Nephron progenitor cell (in vitro differentiated cells): ENCODE measurements at places on chromosomes 2 and 18.

GRCh38 chr2:127638361-127639110, 7.4 kb upstream of the GPR17 start:
- peaks cover 8% of the 10 kb centered on the region for H3K4me1 ChIP-seq
- peaks cover 7% of the 10 kb centered on the region for H3K27me3 ChIP-seq
- no peak for DNase-seq
- H3K36me3 ChIP-seq: no peaks in the 10 kb centered on the region
- H3K27ac ChIP-seq: no peak overlapping the region
- H3K4me3 ChIP-seq: no peak overlapping the region

GRCh38 chr2:206277503-206277902, 3.0 kb downstream of the ZDBF2 start:
- H3K4me3 ChIP-seq: peak overlapping the region; percentile 50
- H3K4me1 ChIP-seq: peaks cover 44% of the 10 kb centered on the region
- peaks cover 8% of the 10 kb centered on the region for H3K27me3 ChIP-seq
- DNase-seq: no peak
- peaks cover 26% of the 10 kb centered on the region for H3K36me3 ChIP-seq

- no peak overlapping the region for H3K27ac ChIP-seq
- peak; percentile 50 for DNase-seq
- H3K36me3 ChIP-seq: no peaks in the 10 kb centered on the region
- H3K4me3 ChIP-seq: no peak overlapping the region
- H3K27me3 ChIP-seq: peaks cover 7% of the 10 kb centered on the region
- peaks cover 46% of the 10 kb centered on the region for H3K4me1 ChIP-seq
Measured at GRCh38 chr18:45621061-45621511, 5.8 kb downstream of the SLC14A2 start.

GRCh38 chr2:38060236-38061018, 15.5 kb downstream of the CYP1B1 start:
- DNase-seq: no peak
- no peak overlapping the region for H3K27ac ChIP-seq
- peaks cover 20% of the 10 kb centered on the region for H3K4me1 ChIP-seq
- H3K4me3 ChIP-seq: no peak overlapping the region
- H3K27me3 ChIP-seq: peaks cover 9% of the 10 kb centered on the region
- no peaks in the 10 kb centered on the region for H3K36me3 ChIP-seq

- no peaks in the 10 kb centered on the region for H3K27me3 ChIP-seq
Measured at GRCh38 chr2:148546270-148546669, 98.3 kb upstream of the EPC2 start.

DNA sequence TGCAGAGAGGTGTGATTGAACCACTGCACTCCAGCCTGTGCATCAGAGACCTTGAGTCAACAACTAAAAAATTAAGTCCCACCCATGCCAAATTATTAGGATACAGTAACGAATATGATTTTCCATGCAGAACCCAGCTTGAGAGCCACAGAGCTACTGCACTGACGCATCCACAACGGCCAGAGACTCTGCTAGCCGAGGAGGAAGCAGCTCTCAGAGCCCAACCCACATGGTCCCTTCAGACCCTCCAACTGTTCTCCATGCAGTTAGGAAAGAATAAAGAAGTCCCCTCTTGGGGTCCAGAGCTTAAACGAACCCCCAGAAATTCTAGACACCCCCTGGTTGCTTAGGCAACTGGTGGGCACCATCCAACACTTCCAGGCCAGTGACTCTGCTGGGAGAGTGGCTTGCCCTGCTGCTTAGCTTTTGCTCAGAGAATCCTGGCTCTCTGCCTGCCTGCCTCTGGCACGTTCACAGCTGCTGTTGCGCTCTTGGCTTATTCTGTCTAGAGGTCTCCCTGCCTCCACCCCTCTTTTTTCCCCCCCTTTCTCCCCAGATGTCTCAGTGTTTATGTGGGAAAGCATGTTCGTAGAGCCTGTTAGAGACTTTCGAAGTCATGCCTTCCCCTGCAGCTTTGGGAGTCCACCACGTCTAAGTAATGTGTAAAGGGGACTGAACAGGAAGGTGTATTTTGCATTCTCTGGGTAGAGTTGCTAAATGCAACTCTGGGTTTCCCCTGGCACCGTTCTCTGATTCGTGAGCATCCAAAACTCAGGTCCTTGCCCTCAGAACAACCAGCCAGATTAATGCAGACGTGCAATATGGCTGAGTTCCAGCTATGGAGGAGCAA, 26.0 kb upstream of the SP3 start:
- no peaks in the 10 kb centered on the region for H3K36me3 ChIP-seq
- peaks cover 11% of the 10 kb centered on the region for H3K27me3 ChIP-seq
- no peak overlapping the region for H3K4me3 ChIP-seq
- peaks cover 6% of the 10 kb centered on the region for H3K4me1 ChIP-seq

DNA sequence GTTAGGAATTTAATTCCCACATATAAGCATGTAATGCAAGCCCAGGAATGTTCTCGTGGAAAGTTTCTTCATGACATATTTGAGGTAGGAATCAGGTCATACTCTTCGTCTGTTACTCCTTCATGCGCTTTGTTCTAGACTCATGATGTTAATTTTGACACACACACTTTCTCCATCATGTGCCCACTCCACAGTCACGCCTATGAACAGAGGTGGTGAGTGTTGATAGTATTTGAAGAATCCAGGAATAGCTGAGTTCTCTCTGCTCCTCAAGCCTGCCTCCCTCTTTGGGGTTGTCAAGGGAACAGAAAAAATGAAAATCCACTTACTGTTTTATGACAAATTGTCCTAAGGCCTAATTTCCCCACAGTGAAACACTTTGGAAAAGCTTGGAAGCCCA, 117.3 kb upstream of the SERPINE2 start:
- peaks cover 2% of the 10 kb centered on the region for H3K4me1 ChIP-seq
- H3K27me3 ChIP-seq: peaks cover 3% of the 10 kb centered on the region
- DNase-seq: no peak
- no peak overlapping the region for H3K4me3 ChIP-seq
- no peaks in the 10 kb centered on the region for H3K36me3 ChIP-seq

DNA sequence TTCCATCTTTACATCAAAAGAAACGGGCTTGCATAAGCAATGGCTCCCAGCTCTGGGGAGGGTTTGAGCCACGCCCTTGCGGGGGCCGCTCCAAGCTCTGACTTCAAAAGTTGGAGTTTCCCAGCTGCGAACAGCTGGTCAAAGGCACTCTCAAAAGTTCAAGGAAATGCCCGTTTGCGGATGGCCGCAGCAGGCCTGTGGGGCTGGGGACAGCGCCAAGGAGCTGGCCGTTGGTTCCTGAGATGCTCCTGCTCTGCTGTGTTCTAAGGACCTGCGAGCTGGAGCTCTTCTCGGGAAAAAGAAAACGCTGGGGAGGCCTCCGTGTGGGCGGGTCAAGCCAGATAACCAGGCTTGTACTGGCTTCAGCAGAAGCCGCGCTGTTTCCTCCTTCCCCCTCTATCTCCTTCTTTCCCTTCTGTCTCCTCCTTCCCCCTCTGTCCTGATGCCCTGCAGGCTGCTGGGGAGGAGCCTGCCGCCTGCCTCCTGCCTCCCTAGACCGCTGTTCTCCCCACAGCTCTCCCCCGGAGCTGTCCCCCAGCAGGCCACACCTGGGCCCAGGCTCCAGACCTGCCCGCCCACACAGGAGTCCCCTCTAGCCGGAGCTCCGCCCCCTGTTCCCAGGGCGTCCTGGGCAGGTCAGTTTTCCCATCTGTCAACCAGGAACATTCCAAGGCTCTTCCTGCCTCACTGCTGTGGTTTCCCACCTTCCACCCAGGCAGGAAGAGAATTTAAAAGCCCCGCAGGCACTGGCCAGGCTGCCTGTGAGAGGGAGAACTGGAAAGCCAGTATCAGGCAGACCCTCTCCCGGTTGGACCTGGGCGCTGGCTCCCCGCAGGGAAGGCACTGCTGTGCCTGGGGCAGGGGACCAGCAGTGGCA, 14.1 kb downstream of the KLF11 start:
- H3K36me3 ChIP-seq: peaks cover 31% of the 10 kb centered on the region
- peak; percentile 69 for DNase-seq
- H3K27me3 ChIP-seq: no peaks in the 10 kb centered on the region
- H3K4me3 ChIP-seq: peak overlapping the region; percentile 78
- H3K4me1 ChIP-seq: peaks cover 66% of the 10 kb centered on the region

GRCh38 chr2:191813943-191814342, 32.9 kb downstream of the CAVIN2 start:
- no peak overlapping the region for H3K4me3 ChIP-seq
- no peaks in the 10 kb centered on the region for H3K27me3 ChIP-seq
- no peak for DNase-seq
- no peak overlapping the region for H3K27ac ChIP-seq
- no peaks in the 10 kb centered on the region for H3K36me3 ChIP-seq

DNA sequence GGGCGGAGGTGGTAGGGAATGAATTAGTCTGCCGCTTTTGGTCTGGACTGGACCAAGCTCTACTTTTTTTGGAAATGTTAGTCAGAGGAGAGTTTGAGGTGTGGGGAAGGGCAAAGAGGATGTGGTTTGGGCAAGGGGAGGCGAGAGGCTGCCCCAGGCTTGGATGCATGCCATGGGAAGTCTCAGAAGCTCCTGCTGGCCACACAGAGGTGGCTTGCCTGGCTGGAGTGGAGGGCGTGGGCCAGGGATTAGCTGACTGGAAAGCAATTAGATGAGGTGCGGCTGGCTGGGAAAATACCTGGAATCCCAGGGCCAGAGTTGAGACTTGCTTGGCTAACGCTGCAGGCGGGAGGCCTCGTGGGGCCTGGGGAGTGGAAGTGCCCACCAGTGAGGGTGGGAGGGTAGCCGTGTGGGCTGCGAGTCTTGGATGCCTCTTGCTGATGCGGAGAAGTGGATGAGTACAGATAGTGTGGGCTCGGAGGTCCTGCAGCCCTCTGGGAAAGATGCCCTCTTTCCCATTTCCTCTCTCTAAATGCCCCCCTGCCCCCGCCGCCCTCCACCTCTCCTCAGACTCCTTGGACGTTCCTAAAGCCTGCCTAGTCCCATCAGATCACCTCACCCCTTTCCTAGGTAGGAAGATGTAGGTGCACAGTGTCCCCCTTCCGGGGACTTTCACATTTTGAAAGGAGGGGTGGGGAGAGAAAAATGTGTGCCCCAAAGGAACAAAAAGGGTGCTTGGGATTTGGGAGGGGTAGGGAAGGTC, 117.6 kb downstream of the SMAD7 start:
- H3K27ac ChIP-seq: peak overlapping the region; percentile 83
- no peak for DNase-seq
- peaks cover 94% of the 10 kb centered on the region for H3K4me1 ChIP-seq

GRCh38 chr18:36283448-36283847, 14.1 kb upstream of the FHOD3 start:
- no peaks in the 10 kb centered on the region for H3K4me1 ChIP-seq
- H3K36me3 ChIP-seq: no peaks in the 10 kb centered on the region
- peaks cover 23% of the 10 kb centered on the region for H3K27me3 ChIP-seq
- H3K27ac ChIP-seq: no peak overlapping the region
- H3K4me3 ChIP-seq: no peak overlapping the region
- no peak for DNase-seq

DNA sequence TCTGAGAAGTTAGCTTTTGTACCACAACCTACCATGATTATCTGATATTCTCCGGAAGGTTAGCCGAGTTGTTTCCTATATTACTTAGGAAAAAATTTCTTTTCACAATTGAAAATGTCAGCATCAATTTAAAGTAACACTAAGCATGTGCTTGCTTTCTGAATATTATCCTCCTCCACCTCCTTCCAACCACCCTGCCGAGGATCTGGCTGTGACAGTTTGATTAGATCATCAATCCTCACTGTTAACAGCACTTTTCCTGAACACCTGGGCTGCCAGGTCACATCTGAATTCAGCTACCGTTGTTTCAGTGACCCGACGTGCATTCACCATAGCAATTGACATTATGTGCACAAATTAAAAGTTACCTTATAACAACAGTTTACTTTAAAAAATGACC, 207.0 kb downstream of the ZNF407 start:
- H3K27ac ChIP-seq: no peak overlapping the region
- DNase-seq: no peak
- no peak overlapping the region for H3K4me3 ChIP-seq
- no peaks in the 10 kb centered on the region for H3K27me3 ChIP-seq
- H3K36me3 ChIP-seq: no peaks in the 10 kb centered on the region
- peaks cover 19% of the 10 kb centered on the region for H3K4me1 ChIP-seq

DNA sequence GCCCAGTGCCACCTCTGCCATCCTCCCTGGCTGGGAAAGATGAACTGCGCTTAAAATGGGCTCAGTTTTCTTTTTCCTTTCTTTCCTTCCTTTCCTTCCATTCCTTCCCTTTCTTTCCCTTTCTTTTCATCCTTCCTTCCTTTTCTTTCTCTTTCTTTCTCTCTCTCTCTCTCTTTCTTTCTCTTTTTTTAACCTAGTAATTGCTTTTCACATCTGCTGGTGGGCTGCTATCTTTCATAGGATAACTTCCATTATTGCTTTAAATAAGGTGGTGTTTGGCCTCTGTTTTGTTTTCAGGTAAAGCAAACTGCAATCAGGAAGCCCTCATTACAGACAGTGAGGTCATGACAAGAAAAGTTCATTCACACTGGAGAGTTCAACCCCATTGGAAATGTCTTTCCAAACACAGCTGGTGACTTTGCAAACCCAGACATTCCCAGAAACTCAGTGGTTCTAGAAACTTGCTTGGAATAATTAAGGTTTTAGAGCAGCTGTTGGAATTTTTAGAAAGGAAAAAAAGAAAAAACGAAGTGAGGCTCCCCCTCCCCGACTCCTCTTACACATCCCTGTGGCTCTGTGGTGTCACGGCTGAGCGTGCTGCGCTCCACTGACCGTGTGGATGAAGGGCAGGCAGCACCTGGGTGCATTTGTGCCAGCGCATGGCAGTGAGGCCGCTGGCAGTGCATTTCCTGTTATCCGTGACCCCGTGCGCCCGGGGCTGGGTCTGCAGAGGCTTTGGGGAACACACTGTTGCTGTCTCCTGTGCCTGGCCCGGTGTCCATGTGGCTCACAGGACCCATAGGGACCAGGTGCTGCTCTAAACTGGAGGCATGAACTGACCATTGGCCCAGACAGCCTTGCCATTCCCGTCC, 76.9 kb downstream of the MBP start:
- DNase-seq: no peak
- peak overlapping the region; percentile 65 for H3K27ac ChIP-seq
- H3K36me3 ChIP-seq: no peaks in the 10 kb centered on the region
- H3K4me1 ChIP-seq: peaks cover 50% of the 10 kb centered on the region
- peak overlapping the region; percentile 5 for H3K4me3 ChIP-seq

DNA sequence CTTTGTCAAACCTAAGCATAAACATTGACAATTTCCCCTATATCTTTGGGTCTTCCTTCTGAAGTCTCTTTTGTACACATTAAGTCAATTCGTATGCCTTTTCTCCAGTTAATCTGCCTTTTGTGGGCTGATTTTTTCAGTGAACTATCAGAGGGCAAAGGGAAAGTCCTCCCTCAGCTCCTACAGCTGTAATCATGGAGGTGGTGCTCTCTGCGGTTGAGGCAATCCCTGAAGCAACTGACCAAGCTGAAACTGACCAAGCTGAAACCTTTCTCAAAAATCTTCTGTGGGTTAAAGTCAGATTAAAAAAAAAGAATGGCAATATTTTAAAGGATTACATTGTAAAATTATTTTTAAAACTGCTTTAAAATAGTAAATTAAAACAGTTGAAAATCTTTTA, 105.8 kb upstream of the DNAJC10 start:
- no peak overlapping the region for H3K27ac ChIP-seq
- no peaks in the 10 kb centered on the region for H3K4me1 ChIP-seq
- H3K27me3 ChIP-seq: no peaks in the 10 kb centered on the region
- no peaks in the 10 kb centered on the region for H3K36me3 ChIP-seq
